Activated T-helper 1 cell treated with Interleukin-2 at 50 U/mL for 16 hours (primary cell): ENCODE measurements at places on chromosomes 4 and X.

DNA sequence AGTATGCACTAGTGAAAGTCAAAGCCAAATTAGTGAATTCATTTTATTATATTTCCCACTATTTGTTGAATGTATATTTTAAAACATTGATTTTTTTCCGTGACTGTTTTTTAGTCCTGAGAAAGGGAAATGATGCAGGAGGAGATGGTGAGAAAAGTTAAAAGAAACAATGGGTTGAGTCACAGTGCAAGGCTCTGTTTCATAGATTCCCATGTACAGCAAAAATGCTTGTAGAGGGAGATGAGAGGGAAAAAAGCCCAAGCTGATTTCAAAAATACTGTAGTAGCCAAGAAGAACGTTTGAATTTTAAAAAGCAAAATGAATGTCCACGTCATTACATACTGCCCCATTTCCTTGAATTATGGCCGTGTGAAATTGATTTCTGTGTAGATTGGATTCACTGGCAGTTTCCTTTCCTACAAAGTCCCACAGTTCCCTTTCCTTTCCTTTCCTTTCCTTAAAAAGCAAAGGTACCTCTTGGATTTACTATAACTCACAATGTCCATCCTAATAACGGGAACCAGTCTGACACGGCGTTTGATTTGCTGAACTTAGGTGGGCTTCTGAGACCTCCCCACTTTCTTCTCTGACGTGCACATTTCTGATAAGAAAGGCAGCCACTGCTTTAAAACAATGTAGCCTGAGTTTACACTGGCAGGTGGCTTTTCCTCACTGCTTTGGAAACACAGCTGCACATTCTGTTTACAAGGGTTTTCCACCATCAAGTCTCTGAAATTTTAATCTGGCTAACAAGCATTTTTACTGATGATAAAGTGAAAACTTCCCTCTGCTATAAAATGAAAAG lies 63.7 kb downstream of the SPCS3 start:
- DNase-seq: no peak

- DNase-seq: no peak
Measured at GRCh38 chrX:134653835-134654234, 4.4 kb downstream of the PLAC1 start.

- no peak for DNase-seq
Measured at GRCh38 chr4:124738994-124739393, 26.5 kb upstream of the ANKRD50 start.

DNA sequence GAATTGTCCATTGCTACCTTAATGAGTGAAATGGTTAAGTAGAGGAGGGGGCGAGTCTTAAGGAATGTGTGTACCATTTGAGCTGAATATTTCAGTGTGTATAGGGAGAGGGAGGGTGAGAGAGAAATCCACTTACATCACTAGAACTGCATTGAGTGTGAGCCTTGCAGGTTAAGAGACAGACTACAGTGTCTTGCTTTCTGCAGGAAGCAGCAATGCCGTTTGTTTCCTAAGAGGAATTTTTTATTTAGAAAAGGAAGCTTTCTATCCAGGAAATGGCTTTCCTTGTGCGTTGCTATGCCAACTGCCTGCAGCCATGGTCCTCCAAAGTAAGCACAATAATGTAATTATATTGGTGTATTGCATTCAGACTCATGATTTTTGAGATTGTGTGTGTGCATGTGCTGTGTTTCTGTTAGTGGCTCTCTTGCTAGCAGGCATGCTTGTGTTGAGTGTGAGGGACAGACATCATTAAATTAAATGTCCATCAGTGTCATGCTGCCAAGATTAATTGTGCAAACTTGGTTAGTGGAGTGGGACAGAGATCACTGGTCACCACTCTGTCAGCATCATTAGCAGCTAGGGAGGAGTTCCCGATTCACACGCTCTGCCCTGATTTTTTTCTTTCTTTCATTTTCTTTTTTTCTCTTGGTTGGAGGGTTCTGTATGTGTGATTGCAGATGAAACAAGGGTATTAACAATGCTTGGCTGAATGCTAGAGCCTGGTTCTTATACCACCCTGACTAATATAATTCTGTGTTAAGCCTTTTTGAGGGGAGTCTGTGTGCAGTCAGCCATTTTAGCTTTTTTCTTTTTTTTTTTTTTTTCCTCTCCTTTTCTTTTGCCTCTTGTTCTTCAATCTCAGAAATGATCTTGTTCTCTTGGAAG lies 164.3 kb downstream of the RAPGEF2 start:
- no peak for DNase-seq

- DNase-seq: no peak
Measured at GRCh38 chrX:65407157-65407626, 127.4 kb downstream of the LAS1L start.

- no peak for DNase-seq
Measured at GRCh38 chr4:123553733-123554637, 157.4 kb downstream of the SPRY1 start.

- no peak for DNase-seq
Measured at GRCh38 chr4:156169011-156169410, 215.3 kb upstream of the CTSO start.

DNA sequence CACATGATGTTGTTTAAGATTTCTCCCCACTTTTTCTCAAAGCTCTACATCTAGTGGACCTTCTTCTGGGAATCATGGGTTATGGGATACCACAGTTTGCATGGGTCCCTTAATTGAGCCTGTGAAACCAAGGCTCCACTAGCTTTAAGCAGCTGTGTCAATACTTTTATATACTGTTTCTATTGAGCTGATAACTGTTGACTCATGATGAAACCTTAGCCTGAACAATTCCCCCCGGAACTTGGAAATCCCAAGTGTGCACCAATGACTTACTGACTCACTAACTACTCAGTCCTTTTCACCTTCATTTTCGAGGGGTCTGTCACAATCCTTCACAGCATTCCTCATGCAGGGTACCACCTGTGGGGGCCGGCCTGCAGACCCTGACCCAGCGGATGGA lies 12.7 kb upstream of the SPIN4 start:
- DNase-seq: no peak

GRCh38 chr4:109359040-109359646 lies 56.7 kb upstream of the COL25A1 start:
- no peak for DNase-seq

DNA sequence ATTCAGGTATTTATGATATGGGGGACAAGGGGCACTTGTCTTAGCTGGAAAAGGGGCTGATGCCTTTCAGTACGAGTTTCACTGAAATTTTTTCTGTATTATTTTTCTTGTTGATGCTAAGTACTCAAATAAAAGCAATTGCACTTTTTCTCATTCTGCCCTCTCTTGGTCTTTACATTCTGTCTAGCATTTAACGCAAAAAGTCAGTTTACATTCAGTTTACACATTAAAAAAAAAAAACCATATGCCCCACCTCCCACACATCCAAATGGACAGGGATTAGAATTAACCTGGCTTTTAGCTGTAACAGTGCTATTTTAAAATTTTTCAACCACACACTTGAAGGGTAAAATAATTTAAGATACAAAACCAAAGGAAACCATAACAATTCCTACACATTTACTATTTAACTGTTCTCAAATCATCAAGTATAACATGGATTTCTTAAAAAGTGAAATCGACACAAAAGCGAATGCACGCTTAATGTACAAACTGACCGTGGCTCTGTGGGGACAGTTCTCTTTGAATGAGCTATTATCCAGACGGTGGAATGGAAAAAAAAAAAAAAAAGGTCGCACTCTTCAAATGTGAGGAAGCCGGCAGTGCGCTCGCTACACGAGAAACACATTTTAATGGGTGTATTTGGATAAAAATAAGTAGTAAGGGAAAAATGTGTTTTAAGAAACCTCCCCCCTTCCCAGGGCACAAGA lies 1.4 kb downstream of the AMMECR1 start:
- DNase-seq: no peak

- no peak for DNase-seq
Measured at GRCh38 chr4:159014859-159015258, 88.0 kb upstream of the RAPGEF2 start.

- DNase-seq: no peak
Measured at GRCh38 chr4:80213117-80213815, 16.0 kb downstream of the PRDM8 start.

GRCh38 chr4:68717999-68718398 lies 47.5 kb upstream of the UGT2B15 start:
- DNase-seq: no peak

DNA sequence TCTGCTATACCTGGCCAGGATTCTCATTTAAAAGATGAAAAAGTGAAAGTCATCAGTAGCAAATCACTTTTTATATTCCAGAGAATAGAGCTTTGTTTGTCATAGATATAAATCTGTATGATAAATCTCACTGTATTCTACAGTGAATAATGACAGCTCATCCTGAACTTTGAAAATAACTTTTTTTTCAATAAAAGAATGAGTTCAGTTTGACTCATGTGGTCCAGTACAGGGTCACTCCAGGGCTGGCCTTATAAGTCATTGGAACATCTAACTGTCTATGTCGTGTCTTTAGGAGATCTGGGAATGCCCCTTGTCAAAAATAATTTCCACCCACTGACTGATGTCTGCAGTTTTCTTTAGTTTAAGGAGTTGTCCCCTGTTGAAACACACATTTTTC lies 18.5 kb upstream of the CXCL8 start:
- DNase-seq: no peak

- no peak for DNase-seq
Measured at GRCh38 chr4:8591626-8592365, 769 bp upstream of the CPZ start.
